ENCODE measurements at places on chromosomes 16 and 17.

- no peak for DNase-seq
Measured at GRCh38 chr17:56478836-56479447, 114.6 kb upstream of the NOG start.

- DNase-seq = no peak
Measured at GRCh38 chr17:31738488-31738887, 120.6 kb downstream of the COPRS start.

- DNase-seq = peak; percentile 99
Measured at GRCh38 chr17:51121620-51122472, 1.2 kb upstream of the SPAG9 start.

DNA sequence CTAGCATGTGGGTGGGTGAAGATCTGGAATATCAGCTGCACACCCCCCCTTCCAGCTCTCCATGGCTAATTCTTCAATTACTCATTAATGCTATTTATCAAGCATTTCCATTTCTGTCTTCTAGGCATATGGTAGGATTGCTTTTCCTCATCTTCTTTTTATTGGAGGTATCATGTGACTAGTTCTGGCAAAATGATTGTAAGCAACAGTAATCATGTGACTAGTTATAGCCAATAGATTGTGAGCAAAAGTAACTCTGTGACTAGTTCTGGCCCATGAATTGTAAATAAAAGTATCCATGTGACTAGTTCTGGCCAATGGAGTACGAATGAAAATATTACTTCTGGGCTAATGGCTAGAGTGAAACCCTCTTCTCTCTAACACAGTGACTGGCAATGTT lies 107.0 kb upstream of the TMEM132E start:
- DNase-seq = no peak

GRCh38 chr17:37567137-37567536 lies 42.1 kb downstream of the SYNRG start:
- DNase-seq = no peak

GRCh38 chr17:14776791-14777190 lies 475.9 kb downstream of the HS3ST3B1 start:
- DNase-seq = no peak

DNA sequence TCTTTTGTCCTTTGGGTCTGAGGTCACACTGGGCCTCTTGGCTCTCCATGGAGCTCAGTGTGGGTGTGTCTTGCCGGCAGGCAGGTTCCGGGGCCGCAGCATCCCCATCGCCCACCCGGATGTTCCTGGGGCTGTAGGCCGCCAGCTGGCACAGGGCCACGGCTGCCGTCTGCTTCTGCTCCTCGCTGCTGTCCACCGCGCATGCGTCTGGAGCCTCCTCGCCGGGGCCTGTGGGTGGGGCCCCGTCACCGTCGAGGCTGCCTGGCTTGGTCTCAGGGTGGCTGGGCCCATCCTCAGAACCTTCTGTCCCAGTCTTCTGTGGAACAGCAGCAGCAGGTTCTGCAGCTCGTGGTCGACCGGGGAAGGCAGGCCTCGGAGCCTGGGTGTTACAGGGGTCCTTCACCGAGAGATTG lies 9.6 kb downstream of the ZNF750 start:
- no peak for DNase-seq

DNA sequence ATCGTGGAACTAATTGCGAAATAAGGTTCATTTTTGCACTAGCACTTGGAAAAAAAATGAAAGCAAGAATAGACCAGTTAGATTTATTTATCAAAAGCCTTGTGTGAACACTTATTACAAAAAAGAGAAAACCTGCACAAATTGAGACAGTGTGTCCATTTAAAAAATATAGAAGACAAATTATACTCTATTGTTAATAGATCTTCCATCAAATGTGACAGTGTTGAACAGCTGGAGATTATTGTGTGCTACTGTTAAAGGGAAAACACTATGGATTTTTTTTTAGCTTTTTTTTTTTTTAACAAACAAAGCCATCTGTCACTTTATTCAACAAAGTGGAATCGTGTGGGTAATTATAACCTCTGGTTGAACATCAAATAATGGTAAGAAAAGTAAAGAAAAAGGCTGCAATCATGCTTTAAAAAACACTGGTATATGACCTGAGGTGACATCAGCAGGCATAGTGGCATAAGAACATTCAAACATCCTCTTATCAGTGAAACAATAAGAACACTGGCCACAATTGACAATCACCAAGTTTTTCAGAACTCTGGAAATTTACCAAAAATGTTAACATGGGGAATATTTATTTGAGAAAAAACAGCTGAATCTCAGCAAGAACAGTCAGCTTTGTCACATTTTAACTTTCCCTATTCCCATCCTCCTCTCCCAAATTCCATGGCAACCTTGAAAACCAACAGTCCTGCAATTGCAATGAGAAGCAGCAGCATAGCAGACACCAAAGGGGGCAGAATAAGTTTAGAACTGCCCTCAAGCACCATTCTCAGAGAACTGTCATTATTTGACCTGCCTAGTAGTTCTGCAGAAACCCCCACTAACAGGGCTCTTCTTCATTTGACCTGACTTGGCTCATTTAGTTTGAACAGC lies 442.3 kb upstream of the MON1B start:
- DNase-seq = no peak

DNA sequence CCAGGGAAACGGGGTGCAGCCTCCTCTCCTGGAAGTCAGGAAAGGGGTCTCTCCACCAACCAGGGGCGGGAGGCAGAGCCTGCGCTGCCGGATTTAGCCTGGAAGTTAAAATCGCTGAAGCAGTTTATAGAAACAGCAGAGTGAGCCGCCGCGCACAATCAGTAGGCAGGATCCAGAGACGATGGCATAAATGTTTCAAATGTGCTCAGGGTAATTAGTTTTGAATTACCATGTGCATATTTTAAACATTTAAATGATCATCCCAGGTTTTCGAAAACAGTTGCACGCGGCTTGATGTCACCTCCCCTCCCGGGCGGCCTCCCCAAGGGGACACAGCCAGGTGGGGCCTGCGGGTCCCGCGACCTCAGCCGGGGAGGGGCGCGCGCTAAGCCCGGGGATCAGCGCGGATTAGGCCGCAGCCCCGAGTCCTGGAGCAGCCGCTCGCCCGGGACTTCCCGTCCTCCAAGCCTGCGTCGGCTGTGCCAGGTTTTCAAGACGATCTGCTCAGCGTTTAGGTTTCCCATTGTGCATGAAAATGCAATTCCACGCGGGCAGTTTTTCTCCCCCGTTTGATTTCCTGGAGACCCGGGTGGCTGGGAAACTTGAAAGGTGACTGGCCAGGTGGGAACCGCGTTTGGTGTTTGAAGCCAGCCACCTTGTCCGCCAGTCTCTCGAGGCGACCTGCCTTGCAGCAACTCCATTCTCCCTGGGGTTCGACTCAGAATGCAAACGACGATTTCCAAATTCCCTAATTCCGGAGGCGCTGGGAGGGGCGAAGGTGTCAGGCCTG lies 78.3 kb downstream of the RPA1 start:
- no peak for DNase-seq

- no peak for DNase-seq
Measured at GRCh38 chr17:6052926-6053325, 17.3 kb upstream of the WSCD1 start.

- no peak for DNase-seq
Measured at GRCh38 chr16:87584271-87584670, 18.0 kb upstream of the JPH3 start.

DNA sequence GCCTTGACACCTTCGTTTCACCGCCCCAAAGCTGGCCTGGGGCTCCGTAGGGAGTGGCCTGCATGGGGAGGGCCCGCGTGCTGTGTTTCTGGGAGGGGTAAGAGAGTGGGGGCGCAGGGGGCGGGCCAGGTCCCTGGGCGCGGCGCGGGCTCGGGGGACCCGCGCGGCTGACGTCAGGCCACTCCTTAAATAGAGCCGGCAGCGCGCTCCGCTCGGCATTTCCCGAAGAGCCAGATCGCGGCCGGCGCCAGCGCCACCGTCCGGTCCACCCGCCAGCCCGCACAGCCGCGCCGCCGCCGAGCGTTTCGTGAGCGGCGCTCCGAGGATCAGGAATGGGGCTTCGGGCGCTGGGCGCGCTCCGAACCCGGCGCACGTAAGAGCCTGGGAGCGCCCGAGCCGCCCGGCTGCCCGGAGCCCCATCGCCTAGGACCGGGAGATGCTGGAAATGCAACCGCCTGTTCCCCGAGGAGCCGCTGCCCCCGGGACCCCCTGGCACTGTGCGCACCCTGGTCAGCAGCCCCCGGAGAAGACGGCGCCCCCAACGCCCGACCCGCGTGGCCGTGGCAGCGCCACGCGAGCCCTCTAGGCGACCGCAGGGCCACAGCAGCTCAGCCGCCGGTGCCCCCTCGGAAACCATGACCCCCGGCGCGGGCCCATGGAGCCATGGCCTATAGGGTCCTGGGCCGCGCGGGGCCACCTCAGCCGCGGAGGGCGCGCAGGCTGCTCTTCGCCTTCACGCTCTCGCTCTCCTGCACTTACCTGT lies at the start of gene HS3ST2:
TSS of gene HS3ST2 (plus strand) at position 215 of the 763 bp plus-strand sequence. CDS start at position 664, 449 bp downstream.
- no peak for DNase-seq

DNA sequence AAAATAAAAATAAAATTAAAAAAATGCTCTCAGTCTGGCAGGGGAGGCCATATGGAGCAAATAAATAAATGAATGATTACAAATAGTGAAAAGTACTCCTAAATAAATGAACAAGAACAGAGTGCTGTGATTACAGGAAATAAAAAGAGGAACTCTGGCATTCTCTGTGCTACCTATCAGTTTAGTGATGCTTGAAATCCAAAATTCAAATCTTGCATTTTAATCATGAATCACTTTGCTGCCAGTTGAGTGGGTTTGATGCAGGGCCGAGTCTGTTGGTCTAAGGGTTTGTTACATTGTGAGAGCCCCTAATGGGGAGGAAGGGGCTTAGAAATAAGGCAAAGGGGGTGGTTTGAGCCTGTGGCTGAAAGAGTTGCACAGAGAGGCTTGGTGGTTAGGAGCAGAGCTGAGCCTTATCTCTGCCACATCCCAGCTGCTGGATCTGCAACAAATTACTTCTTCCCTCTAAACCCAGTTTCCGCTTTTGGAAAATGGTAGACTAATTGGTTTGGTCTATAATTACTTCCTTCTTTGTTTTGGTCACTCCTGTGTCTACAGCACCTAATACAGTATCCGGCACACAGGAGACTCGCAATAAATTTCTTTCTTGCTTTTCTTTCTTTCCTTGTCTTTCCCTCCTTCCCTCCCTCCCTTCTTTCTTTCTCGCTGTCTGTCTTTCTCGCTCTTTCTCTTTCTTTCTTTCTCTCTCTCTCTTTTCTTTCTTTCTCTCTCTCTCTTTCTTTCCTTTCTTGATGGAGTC lies 6.3 kb upstream of the ABCC1 start:
- no peak for DNase-seq

DNA sequence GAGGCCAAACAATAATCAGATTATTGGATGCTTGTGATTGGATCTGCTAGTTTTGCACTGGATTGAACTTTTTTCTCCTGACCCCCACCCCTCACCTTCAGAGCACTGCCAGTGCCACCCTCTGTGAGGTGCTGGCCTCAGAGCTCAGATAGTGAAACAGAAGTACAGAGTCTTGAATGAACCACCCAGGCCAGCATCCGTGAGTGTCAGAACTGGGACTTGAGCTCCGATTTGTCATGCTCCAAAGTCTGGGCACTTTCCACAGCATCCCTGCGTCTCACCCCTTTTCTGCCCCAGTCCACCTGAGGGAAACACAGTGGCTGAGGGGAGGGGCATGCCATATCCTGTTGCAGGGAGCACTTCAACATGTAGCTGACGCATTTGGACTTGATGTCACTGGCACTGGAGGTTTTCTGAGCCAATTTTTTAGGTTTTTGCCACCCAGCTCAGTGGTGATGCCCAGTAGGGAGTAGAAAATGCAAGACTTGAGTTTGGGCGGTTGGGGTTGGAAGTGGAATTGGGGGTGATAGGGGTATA lies 47.3 kb downstream of the SMPD3 start:
- DNase-seq = no peak

- no peak for DNase-seq
Measured at GRCh38 chr17:45316434-45317110, at the start of gene MAP3K14. Gene MAP3K14, minus strand, starts transcription at chr17:45317020. Its CDS starts 26,275 bp downstream, at chr17:45290745.

GRCh38 chr16:31134091-31134571 lies 1.4 kb downstream of the PRSS8 start:
- DNase-seq = no peak

DNA sequence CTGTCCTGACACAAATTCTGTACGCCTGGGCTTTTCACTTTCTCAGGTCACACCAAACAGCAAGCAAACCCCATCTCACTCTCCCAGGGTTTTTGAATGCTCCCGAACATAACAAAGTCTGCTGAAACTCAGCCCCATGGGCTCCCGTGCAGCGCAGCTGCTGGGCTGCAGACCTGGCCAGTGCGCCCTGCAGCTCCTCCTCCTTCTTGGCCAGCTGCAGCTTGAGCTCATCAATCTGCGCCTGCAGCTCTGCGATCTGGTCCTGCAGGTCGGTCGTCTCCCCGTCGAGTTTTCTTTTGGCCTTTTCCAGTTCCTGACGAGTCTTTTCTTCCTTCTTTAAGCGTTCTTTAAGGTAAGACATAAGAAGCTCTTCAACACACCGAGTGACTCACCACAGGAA lies 70.5 kb downstream of the NDEL1 start:
- DNase-seq = no peak

- no peak for DNase-seq
Measured at GRCh38 chr17:79511471-79511870, 99.4 kb downstream of the RBFOX3 start.

- no peak for DNase-seq
Measured at GRCh38 chr17:31457391-31458234, 66.1 kb downstream of the RAB11FIP4 start.

DNA sequence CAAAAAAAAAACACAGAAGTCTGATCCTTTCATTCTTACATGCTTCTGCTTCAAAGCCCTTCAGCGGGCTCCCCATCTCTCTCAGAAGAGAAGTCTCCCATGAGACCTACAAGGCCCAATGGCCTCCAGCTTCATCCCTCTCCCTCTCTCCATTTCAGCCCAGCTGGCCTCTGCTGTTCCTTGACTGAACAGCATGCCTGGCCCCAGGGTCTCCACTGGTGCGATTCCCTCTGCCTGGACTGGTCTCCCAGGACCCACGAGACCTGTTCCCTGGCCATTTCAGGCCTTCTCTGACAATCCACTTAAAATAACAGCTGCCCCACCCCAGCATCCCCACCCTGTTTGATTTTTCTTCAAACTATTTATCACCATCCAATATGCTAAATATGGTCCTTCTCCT lies 91.2 kb downstream of the AIPL1 start:
- peak; percentile 29 for DNase-seq

DNA sequence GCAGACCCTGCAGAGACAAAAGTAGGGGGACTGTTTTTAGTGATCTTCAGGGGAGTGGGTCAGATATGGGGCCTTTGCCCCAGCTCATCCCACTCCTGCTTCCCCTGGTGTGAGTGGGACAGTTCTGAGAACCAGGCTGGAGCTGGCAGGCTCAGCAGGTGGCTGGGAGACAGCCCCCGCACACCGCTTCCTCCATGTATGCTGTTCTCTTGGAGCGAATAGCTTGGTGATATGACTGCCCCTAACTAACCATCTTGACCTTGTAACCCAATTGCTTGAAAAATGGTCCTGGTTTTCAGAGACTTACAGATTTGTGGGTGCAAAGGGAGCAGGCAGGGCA lies 61.5 kb downstream of the PRMT7 start:
- no peak for DNase-seq

DNA sequence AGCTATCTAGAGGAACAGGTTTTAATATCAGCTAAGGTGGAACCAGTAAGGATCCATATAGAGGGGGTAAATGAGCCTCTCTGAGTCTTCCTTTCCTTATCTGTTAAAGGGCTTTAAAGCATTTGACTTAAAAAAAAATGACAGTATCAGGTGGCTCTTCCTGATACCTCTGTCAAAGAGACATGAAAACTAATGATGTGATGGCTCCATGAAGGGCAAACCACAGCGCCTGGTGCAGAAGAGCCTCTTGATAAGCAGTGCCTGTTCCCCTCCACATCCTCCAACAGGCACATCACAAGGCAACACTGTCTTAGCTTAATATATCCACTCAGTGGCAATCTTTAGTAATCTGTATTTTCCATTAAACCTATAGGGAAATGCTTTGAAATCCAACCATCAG lies 68.9 kb downstream of the USP31 start:
- no peak for DNase-seq
